ENCODE measurements at places on chromosomes 2 and 18.

- DNase-seq, result peak; percentile 39
These were observed 13.6 kb upstream of the THADA start for GRCh38 chr2:43609290-43609918.

DNA sequence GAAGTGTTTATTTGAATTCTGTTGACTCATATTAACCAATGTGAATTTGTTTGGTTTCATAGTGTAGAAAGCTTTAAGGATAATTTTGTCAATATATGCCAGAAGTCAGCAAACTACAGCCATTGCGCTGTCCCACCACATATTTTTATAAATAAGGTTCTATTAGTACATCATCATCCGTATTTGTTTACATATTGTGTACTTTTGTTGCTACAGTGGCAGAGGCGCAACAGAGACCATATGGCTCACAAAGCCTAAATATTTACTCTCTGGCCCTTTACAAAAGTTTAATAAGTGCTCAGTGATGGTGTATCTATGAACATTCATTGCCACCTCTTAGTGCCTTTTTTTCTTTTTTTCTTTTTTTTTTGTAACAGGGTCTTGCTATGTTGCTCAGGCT lies 6.4 kb downstream of the ERLEC1 start:
- no peak for DNase-seq

- no peak for DNase-seq
These were observed 37.6 kb upstream of the MCM6 start for GRCh38 chr2:135913727-135914365.

- no peak for DNase-seq
These were observed 40.3 kb upstream of the SIGLEC15 start for GRCh38 chr18:45785134-45785533.

DNA sequence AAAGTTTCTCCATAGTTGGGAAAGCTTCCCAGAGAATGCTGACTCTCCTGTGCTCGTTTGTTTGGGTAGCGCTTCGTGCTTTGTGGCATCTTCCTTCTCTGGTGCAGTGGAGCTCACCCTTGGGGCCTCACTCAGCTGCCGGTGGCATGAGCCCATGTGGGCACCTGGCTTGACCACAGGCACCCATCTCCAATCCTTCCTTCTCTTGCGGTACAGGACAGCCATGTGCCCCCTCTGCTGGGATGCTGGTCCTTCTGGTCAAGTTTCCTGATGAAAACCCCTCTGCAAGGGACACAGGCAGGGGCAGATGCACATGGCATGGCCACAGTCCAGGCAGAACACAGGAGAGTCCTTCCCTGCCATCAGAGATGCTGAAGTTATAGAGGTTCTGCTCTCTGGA lies 555.9 kb upstream of the HS6ST1 start:
- no peak for DNase-seq

GRCh38 chr2:119749477-119750012 lies 10.2 kb upstream of the PTPN4 start:
- DNase-seq, result no peak

DNA sequence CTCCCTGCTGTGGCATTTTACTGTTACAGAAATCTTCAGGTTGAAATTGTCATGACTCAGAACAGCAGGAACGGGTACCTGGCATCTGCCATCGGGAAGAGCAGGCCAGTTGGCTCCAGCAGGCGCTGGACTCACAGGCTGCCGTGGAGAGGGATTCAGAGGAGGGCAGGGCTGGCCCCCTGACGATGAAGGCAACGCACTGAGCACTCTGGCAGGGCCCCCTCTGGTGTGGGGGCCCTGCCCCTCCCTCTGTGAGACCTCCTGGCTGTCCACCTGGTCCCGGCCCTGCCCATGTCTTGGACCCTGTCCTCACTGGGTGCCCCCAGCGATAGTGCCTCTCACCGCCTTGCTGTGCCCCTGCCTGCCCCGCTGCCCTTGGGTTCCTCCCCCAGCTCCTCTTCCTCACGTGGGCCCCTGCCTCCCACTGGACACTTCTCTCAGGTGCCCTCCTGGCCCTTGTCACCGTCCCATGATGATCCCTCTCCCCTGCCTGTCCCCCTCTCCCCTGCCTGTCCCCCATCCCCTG lies 23.3 kb upstream of the ALLC start:
- DNase-seq, result no peak

DNA sequence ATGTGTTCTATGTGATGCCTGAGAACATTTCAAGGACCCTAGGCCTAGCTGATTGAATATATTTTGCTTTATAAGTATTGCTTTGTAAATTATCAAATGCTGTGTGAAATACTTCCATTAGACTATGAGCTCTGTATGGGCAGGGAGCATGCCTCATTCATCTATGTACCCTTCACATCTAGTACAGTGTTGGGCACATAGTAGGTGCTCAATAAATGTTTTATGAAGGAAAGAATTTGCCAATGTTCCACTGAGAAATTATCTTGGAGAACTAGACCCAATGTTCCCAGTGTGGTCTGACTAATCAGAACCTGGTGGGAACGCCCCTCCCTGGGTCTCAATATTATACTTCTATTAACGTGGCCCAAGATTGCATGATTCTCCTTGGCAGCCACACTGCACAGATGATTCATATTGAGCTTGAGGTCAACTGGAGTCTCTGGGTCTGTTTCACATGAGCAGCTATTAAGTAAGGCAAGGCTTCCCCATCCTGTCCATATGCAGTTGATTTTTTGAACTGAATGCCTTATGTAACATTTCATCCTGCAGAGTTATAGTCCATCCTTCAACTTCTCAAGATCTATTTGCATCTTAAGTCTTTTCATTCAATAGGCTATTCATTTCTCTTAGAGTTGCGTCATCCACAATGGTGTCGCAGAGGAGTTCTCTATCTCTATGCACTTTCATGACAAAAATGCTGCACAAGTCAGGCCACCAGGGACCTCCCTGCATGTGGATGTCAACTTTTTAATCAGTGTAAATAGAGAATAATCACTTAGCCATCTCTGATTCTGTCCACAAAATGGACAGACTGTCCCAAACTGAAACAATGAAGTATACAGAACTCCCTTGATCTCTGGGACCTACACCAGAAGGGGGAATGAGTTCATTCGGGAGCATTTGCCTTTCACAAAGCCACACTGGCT lies 257.6 kb downstream of the CYP26B1 start:
- DNase-seq, result peak; percentile 68

DNA sequence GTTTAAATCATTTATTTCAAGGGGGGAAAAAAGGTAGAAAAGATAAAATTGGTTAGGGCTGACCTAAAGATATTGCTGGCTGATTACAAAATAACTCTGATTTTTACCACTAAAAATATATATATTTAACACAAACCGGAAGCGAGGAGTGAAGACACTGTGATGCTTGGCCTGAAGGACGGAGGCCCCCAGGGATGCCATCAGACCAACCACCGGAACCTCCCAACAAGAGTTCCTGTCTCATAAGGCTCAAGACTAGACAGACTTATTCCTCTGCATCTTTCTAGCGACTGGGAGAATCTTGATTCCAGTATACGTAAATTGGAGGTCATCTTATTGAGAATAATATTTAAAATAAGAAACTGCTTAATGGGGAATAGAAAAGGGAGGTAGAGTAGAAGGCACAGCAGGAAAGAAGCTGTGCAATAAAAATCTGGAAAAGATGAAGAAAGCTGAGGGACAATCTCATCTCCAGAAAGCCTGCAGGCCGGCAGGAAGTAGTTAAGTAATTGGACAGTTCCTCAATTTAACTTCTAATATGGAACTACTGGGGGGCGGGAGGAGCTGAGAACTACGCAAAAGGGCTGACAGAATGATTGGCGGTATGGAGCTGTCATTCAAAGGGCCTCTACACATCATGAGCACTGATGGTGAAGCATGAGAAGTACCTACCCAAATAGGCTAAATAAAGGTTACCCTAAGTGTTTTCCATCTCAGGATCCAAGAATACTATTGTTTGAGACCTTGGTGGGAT lies 91.1 kb downstream of the DTNB start:
- DNase-seq, result no peak

- no peak for DNase-seq
These were observed 110.4 kb downstream of the FMNL2 start for GRCh38 chr2:152445375-152445774.

- DNase-seq, result no peak
These were observed 154.8 kb downstream of the MBP start for GRCh38 chr18:76977684-76978232.

GRCh38 chr2:34909992-34910705 lies 1311.0 kb upstream of the FAM98A start:
- DNase-seq, result no peak

DNA sequence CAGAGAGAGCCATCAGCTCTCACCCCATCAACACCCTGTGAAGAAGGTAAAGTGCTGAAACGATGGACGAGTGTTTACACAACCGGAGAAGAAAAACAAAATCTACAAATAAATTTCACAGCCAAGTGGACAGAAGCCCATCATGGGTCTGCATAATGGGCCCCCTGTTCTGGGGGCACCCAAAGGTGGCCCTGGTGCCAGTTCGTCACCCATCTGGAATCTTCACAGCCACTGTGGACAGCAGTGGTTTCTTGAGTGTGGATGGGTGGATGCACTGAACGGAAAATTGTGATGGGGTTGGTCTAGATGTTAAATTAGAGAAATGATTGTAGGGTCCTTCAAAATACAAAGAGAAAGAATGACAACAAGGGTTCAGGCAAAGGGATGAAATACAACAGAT lies 38.8 kb downstream of the ANKMY1 start:
- DNase-seq, result no peak

DNA sequence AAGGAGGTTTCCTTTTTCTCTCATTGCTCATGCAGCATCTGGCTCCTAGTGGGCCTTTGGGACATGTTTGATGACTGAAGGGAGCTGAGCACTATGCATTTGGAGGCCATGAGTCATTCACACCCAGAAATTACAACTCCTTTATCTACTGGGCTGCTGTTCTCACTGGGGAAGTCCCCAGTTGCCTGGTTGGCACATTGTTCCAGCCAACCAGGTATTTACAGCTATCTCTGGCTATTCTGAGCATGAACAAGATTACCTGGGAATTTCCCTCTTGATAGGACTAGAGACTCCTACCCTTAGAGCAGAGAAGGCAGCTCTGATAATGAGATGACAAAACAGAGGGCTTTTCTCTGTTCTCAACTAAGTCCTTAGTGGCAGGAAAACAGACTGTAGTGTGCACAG lies 206.5 kb downstream of the SETBP1 start:
- no peak for DNase-seq

DNA sequence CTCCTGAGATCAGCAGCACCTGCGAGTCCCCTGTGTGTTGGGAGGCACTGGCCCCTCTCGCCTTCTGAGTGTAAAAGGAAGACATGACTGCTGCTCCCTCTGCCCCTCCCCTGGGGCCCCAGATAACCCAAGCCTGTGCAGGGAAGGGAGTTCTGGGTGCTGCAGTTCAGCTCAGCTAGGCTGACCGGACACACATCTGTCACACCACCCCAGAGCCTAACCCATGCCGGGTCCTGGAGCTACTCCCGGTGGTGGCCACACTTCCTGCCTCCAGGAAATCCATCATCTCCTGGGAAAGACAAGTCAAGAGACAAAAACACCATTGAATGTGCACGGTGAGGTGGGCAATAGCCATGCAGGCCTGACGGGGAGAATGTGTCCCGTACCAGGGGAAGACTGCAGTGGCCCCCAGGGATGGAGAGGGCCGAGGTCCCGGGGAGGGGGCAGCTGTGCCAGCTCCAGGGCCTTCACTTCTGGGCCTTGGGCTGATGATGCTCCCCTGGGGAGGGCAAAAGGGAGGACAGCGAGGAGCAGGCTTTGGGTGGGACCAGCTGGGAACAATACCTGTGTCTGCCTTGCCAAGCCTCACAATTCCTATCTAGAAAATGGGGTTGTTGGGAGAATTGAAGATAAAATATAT lies 210.6 kb downstream of the TFCP2L1 start:
- no peak for DNase-seq

DNA sequence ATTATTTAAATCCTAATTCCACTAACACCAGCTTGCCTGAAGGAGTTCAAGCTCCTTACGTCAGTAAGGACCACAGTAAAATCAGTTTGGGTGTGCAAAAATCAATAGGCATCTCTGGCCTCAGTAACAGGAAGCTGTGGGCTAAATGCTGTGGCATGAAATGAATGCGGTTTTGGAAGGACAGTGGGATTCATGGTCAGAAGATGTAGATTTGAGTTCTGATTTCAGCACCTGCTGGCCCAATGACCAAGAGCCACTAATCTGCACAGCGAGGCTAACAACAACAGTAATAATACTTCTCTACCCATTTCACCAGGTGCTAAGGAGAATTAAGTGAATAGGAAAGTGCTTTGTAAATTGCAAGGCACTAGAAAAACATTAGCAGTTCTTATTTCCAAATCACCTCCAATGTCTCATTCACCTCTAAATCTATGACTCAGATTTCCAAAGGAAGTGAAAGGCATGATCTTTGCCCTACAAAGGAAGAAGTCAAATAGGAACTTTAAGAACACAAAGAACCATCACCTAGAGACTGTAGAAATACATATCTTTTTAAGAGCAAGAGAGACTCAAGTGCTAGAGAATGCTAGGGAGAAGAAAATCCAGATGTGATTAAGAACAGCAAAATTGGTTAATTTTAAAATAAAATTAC lies 172.6 kb downstream of the ANKRD44 start:
- no peak for DNase-seq

- no peak for DNase-seq
These were observed 380.1 kb downstream of the SOX11 start for GRCh38 chr2:6072276-6072675.

DNA sequence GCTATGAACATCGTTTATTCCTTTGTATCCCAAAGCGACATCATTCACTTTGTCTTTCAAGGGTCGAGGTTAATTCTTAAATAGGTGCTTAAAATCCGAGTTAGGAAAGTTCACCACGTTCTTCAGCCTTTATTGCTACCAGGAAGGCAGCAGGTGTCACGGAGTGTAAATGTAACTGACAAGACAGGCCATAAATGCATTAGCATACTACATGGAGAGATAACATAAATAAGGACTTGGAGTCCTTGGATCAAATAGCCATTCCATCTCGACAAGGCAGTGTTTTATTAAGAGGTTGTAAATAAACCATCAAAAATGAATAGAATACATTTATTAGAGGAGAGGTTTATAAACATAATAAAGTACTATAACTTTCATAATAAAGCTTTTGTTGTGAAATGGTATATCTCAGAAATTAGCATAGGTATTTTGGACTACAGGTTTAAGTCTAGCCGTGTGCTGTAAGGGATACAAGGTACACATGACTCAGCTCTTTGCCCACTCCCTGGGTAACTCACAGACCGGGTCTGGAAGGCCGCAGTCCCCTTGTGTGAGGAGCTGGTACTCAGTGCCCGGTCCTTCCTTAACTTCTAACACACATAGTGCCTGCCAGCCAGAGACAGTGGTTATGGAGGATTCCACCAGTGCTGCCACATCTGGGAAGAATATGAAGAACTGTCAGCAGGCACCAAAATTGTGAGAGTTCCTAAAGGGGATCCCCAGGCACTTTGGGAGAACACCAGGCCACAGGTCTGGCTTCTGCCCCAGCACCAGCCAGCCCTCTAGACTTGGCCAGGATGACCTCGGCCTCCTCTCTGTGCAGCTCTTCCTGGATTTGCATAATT lies 29.4 kb downstream of the CAPN13 start:
- DNase-seq, result no peak

GRCh38 chr2:48601349-48601748 lies 16.3 kb upstream of the GTF2A1L start:
- DNase-seq, result no peak
